ELF-1 (cell line): ENCODE measurements at places on chromosomes 4 and X.
A peak's percentile ranks its signal among the peaks of the same experiment; 100 is the strongest.

GRCh38 chr4:52645300-52645699, 13.8 kb downstream of the USP46 start:
- no peak for DNase-seq

DNA sequence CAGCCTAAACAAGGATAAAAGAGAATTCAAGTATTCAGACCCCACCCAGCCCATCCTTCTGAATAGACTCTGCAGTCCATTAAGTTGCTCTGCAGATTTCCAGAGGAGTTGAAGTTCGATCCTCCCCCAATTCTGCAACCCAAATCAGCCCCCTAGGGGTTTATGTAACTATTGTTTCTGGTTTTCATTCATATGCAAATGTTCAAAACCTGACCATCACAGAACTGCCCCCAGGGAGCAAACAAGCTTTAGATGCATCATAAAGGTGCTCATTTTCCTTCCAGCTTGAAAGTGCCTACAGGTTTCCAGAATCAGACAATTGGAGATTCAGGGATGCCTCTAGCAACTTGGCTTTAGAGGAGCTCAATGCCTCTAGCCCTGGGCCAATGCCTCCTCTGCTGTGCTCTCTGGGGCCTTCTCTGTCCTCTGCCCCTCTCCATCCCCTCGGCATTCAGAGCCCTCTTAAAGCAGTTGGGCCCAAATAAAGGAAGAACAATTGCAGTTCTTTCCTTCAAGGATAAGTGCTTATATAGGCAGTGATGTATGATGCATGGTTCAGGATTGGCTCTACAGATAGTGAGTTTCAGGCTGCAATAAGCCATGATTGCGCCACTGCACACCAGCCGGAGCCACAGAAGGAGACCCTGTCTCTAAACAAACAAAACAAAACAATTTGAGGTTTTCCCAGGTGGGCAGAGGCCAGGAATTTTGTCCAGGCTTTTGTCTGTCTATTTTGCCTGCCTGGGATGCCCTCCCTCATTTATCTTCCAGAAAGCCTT, 23.5 kb upstream of the SPINK2 start:
- peak; percentile 91 for DNase-seq

DNA sequence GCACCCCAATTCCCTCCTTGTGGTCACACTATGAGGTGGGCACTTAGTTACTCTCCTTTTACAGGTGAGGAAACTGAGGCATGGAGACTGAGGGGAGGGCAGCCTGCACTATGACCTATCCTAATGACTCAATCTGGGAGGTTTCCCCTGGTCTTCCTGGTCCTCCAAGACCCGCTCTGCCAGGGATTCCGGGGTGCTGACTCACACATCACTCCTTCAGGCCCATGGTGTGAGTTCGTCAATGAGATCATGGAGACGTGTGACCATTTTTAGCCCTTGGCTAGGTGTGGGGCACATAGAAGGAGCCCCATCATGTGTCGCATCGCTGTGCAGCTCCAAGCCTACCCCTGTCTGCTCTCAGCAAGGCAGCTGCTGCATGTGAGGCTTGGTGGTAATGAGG, 32.4 kb upstream of the BCOR start:
- DNase-seq, result no peak

GRCh38 chr4:111268769-111269414, 646.0 kb upstream of the PITX2 start:
- no peak for DNase-seq

GRCh38 chrX:69216911-69217310, 51.7 kb upstream of the PJA1 start:
- no peak for DNase-seq

- DNase-seq, result no peak
These were observed 262.2 kb downstream of the PARM1 start for GRCh38 chr4:75195111-75195510.

- DNase-seq, result no peak
These were observed 60.3 kb upstream of the DDX3X start for GRCh38 chrX:41273638-41274037.

DNA sequence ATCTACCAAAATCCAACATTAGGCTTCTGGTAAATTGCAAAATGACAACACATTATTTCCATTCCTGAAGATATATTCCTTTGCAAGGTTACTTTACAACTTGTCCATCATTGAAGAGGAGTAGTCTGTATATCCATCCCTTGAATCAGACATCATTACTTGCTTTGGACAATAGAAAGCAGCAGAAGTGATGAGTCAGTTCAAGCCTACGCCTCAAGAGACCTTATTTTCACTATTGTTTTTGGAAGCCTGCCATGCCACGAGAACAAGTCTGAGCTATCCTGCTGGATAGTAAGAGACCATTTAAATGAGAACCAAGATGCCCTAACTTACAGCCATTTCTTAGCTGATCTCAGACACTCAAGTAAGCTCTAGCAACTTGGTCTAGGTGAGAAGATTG, 246.0 kb upstream of the HHIP start:
- DNase-seq, result no peak

- no peak for DNase-seq
These were observed 318.8 kb upstream of the NOCT start for GRCh38 chr4:138696771-138697170.

DNA sequence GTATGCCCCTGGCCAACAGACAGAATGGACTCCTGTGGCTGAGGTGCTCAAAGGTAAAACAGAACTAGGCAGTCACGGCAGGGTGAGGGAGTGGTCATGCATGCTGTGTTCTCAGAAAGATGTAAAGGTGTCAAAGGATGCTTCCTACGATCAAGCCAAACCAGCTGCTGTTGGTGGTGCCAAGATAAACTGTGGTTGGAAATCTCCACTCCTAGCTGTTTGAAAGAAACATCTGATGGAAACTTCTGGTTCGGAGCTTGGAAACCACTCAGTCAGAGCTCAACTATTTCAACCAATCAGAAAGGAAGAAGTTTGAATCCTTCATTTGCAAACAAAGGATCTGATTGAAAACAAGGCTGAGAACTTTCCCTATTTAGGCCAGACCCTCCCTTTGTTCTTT, 68.5 kb upstream of the DDX60 start:
- DNase-seq, result no peak

- no peak for DNase-seq
These were observed 64.9 kb downstream of the NLGN4X start for GRCh38 chrX:6163721-6164120.

DNA sequence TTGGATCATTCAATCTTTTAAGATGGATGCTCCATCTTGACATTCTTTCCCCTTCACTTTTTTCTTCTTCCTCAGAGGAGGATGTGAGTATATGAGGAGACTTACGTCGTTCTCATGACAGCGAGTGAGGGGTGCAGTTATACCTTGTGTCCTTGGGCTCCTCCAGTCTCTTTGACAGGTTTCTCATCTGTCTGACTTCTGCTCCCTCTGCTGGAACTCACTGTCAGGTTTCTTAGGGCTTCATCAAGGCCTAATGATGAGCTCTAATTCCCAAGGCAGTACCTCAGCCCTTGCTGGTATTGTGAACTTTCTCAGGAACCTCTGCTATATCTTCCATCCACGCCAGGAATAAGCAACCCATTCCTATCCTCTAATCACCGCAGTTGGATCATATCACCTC, 237.8 kb upstream of the ADGRL3 start:
- DNase-seq, result no peak

- no peak for DNase-seq
These were observed 329.1 kb downstream of the FBXW7 start for GRCh38 chr4:152206646-152207377.

GRCh38 chr4:99806545-99806944, 10.1 kb upstream of the DAPP1 start:
- no peak for DNase-seq

DNA sequence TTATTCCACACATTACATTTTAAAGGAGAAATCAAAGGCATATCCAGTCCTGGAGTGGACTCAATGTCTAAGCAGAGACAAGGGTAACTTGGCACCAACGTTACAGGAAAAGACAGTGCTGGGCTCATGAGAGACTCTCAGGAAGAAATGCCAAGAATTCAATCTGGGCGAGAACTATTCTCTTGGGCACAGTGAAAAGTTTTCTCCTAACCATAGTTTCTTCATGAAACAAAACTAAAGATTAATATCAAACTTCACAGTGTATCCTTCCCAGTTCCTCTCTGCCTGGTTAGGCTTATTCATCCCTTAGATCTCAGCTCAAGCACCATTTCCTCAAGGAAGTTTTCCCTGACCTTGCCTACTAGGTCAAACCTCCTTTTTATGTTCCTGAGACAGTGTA, 109.4 kb upstream of the TLL1 start:
- no peak for DNase-seq

DNA sequence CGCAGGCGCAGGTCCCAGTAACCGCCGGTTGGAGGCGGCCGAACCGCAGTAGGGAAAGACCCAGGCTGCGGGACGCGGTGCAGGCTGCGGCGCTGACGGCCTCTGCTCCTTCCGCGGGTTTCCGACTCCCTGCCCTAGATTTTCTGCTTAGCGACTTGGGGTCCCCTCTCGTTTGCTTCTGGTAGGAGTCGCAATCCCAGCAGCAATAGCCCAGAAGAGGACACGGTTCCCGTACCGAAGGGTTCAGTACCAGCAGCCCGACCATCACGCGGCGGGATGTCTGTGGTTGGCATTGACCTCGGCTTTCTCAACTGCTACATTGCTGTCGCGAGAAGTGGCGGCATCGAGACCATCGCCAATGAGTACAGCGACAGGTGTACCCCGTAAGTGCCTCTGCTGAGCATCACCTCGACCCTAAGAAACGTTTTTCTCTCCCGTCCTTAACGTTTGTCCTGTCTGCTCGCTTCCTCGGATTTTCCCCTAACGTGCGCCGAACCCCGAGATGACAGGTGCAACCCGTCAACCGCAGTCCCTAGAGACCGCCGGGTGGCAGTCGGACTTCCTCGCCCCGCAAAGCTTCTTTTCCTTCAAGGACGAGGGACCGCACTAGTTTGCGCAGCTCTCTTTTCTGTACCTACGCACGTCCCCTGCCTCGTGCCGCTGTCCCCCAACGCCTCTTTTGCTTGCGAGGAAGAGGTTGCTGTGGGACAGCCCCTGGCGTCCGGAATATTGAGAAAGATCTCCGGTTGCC, at the start of gene HSPA4L:
HSPA4L (plus strand) TSS at position 48 of the 751 bp plus-strand sequence; CDS start at position 277, 229 bp downstream.
- DNase-seq, result peak; percentile 48

GRCh38 chr4:25590171-25590570, 65.5 kb upstream of the SLC34A2 start:
- no peak for DNase-seq

- DNase-seq, result no peak
These were observed 120.6 kb downstream of the SPRY1 start for GRCh38 chr4:123517176-123517575.

DNA sequence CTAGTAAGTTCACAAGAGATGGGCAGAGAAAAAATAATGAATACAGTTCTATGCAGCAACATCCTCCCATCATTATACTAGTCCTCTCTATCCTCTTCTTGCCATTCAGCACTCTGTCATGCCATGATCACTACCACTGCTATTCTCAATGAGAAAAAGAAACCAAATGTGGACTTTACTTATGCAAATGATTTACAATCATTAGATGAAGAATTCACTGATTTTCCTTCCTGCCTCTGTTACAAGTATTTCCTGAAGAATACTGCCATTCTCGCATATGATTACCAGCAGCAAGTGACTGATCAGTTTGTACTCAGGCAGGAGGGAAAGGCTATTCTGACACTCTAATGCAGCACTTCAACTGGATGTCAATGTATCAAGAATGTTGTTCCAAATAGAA, 50.3 kb downstream of the WDFY3 start:
- DNase-seq, result no peak

DNA sequence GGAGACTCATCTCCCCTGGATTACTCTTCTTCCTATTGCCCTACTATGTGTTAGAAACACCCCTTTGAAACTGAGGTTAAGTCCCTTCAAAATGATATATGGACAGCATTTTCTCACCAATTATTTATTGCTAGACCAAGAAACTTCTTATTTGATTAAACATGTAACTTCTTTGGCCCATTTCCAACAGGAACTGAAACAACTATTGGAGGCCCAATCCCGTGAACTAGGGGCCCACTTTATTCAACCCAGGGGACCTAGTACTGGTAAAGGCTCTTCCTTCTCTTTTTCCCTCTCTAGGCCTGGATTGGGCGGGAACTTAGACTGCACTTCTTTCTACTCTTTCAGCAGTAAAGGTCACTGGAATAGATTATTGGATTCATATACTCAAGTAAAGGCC, 16.7 kb upstream of the COL25A1 start:
- DNase-seq, result no peak

DNA sequence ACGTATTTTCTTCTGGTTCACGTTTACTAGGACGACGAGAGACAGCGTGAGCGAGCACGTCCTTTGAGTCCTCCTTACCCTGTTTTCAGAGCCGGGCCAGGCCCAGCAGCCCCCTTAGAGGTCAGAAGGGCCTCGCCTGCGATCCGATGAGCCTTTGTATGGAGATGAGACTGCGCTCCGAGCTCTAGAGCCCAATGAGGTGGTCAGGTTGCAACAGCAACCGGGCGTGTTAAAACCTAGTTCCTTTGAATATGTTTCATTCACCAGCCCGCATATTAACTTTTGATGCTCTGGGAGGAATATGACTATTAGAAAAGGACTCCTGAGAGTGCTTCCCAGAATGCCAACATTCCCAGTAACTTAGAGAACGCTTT, 55.6 kb upstream of the TADA2B start:
- peak; percentile 67 for DNase-seq

DNA sequence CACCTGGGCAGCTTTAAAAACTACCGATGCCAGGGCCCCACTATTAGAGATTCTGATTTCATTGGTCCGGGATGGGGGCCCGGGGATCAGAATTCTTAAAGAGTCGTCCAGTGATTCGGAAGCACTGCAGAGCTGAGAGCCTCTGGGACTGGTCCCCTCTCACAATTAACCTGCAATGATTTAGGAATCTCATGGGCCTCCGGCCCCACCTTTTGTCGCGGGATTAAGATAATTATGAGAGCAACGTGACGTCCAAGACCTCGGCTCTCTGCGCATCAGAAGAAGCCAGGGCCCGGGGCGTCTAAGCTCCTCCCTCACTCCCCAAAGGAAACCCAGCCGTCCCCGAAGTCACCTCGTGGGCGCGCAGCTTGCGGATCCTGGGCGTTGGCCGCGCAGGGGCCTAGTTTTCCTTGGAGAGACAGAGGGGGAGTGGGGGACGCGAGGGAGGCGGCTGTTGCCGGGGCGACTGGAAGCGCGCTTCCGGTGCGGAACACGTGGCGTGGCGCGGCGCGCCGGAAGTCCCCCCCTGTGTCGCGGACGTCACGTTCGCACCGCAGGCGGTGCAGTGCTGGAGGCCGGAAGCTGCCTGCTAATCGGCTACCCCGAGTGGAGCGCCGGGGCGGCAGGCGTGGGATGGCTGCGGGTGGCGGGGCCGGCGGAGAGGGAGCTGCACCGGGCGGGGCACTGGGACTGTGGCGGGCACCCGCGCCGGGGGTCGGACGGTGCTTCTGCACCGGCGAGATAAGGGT, at the start of gene GEMIN8:
GEMIN8 (minus strand) TSS at position 468 of the 749 bp plus-strand sequence. CDS start 8,414 bp downstream, outside the sequence.
- DNase-seq, result peak; percentile 97

- DNase-seq, result peak; percentile 12
These were observed 13.5 kb upstream of the PRPS2 start for GRCh38 chrX:12777670-12778069.

- no peak for DNase-seq
These were observed 359.6 kb upstream of the NOCT start for GRCh38 chr4:138655985-138656384.

- DNase-seq, result no peak
These were observed 53.4 kb downstream of the PSAPL1 start for GRCh38 chr4:7381221-7381889.
